ENCODE measurements at places on chromosomes 1 and 21.
A peak's percentile ranks its signal among the peaks of the same experiment; 100 is the strongest.

- no peak for DNase-seq
Observed at GRCh38 chr1:240962086-240962485, 350.1 kb upstream of the GREM2 start.

- DNase-seq = no peak
Observed at GRCh38 chr1:36093226-36093625, 4.5 kb downstream of the ADPRS start.

GRCh38 chr1:40802078-40802741 lies 18.6 kb downstream of the KCNQ4 start:
- DNase-seq = peak; percentile 95

DNA sequence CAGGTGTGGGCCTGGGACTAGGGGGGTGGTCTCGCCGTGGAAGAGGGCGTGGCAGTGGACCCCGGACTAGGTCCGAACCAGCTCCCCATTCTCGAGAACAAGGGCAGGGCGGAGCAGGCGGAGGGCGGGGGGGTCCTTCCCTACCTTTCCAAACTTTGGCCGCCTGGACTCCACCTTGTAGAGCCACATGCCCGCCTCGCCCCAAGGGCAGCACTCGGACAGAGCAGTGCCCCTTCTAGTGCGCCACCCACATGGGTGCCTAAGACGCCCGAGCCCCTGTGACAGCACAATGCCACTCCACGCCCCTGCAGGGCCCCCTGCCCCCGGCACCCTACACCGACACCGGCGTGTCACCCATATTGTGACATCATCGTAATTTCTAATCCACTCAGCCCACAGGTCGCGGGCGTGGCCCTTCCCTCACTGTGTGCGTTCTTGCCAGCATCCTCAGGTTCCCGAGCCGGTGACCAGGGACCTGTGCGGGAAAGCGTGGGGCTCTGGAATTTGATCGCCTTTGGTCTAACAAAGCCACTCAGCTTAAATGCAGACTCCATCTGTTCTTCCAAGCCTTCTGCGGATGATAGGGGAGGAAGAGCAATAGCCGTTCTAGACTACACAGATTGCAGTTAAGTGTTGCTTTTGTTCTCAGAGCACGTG lies 553 bp upstream of the STMN1 start:
- DNase-seq = peak; percentile 56
